Activated CD4-positive, alpha-beta T cell treated with anti-CD3 and anti-CD28 coated beads for 24 hours (primary cell): ENCODE measurements at places on chromosomes 5 and 9.

DNA sequence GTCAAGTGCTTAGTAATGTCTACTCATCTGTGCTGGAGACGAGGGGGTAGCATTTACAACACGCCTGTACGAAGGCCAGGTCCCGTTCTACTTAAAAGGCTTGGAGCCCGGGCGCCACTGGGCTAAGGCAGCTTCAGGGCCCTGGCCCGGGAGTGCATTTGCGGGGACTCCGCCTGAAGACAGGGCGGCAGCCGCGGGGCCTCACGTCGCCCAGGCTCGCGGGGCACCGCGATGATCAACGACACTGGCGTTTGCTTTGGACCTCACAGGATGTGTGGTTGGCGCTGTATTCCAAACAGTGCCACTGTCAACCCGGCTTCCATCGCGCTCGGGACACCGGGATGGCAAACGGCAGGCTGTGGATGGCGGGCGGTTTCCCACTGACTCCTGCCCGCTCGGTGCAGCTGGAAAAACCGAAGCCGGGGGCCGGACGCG is 1.1 kb upstream of the TENT4A start:
- no peak for DNase-seq

DNA sequence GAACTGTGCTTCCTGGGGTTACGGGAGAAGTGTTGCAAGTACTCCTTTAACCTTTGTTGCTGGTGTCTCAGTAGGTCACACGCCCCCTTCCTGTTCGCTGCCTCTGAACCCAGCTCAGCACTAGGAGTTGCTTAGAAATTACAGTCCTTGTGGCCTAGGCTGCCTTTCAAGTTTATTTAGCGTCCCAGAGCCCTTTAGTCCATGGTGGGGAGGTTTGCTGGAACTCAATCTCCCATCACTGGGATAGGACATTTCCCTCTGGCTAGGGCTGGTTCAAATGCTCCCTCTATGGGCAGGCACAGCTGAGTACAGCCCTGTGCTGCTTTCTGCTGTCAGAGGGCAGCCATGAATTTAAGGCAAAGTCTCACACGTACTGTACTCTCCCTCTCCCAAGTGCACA is 4.7 kb downstream of the IFNA8 start:
- DNase-seq: no peak

- DNase-seq: no peak
Observed at GRCh38 chr9:131468031-131468430, 34.7 kb upstream of the POMT1 start.

DNA sequence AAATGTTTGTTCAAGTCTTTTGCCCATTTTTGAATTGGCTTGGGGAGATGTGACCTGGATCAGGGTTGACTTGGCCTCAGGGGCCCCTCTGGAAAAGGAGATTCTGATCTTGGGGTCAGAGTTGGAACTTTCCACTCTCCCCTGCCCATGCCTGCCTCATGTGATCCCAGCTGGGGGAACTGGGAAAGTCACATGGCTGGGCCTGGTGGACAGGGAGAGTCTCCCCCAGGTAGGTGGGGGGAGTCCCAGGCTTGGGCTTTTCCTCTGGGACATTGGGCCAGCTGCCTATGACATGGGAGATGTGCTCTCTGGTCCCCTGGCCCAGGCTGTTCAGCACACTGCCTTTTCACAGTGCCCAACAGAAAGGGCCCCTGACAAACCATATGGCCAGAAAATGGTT is 60.7 kb downstream of the NDST1 start:
- no peak for DNase-seq

- DNase-seq: no peak
Observed at GRCh38 chr9:75664597-75664996, 225.9 kb upstream of the PCSK5 start.

DNA sequence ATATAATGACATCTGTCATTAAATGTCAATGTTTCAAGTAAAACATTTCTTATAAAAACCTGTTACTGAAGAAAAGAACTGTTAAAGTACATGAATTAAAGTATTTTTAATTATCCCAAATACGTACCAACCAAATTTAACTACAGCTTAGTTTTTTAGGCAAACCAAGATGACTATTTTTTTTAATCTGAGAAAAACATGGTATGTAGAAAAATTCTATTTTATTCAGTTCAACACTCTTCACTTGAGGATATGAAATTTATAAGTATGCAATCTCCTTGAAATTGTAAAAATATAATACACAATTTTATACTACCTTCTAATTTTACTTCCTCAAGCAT is 75.3 kb upstream of the IFNE start:
- DNase-seq: no peak

DNA sequence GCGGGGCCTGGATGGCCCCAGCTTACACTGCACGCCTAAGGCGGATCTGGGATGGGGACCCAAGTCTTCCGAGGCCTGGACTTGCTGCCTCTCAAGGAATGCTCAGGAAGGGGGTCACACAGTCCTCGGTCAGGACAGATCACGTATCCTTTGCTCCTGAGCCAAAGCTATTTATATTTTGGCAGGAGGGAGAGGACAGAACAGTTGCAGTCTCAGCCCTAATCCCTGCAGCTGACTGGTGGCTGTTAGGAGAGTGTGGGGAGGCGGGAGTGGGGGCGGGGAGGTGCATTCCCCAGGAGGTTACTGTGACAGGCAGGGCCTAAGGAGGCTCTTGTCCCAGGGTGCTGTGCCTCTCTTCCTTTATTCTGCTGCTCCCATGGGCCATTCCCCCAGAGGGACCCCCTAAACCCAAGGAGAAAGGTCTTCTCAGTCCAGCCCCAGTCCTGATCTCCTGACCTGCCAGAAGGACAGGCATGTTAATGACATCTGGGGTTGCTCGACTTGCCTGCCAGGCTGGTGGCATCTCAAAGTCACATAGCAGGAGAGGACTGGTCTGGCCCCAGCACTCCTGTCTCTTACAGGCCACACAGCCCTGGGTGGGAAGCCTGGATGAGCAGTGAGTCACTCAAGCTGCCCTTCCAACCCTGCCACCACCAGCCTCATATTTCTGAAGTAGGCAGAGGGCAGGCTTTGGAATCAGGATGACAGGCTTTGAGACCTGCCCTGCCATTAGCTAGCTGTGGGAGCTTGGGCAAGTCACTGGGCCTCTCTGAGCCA is 51.9 kb downstream of the COL27A1 start:
- DNase-seq: no peak

DNA sequence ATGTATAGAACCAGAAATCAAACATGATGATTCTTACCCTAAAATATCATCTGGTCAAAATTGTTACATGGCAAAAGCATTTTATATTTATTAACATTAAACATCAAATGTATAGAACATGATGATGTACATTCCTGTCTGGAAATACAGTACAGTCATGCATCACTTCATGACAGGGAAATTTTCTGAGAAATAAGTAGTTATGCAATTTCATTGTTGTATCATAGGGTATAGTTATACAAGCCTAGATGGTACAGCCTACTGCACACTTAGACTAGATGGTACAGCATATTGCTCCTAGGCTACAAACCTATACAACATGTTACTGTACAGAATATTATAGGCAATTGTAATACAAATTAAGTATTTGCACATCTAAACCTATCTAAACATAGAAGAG is 64.6 kb upstream of the VCAN start:
- DNase-seq: no peak

GRCh38 chr5:98482321-98483300 is 290.9 kb upstream of the RGMB start:
- no peak for DNase-seq

GRCh38 chr9:92384375-92384774 is 20.0 kb downstream of the OGN start:
- DNase-seq: no peak

- DNase-seq: peak; percentile 90
Observed at GRCh38 chr5:150436141-150436680, 13.3 kb downstream of the RPS14 start.

DNA sequence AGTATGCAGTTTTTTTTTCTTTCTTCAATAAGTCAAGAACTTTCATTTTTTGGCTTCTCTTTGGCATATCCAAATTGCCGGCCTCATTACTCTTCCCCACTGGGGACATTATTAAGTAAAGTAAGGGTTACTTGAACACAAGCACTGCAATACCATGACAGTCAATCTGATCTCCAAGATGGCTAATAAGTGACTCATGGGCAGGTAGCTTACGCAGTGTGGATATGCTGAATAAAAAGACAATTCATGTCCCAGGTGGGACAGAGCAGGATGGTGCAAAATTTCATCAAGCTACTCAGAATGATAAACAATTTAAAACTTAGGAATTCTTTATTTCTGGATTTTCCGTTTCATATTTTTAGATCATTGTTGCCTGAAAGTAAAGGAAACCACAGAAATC is 671.8 kb downstream of the ACTL7B start:
- DNase-seq: no peak

- DNase-seq: no peak
Observed at GRCh38 chr5:96896276-96896675, 20.0 kb downstream of the ERAP2 start.

DNA sequence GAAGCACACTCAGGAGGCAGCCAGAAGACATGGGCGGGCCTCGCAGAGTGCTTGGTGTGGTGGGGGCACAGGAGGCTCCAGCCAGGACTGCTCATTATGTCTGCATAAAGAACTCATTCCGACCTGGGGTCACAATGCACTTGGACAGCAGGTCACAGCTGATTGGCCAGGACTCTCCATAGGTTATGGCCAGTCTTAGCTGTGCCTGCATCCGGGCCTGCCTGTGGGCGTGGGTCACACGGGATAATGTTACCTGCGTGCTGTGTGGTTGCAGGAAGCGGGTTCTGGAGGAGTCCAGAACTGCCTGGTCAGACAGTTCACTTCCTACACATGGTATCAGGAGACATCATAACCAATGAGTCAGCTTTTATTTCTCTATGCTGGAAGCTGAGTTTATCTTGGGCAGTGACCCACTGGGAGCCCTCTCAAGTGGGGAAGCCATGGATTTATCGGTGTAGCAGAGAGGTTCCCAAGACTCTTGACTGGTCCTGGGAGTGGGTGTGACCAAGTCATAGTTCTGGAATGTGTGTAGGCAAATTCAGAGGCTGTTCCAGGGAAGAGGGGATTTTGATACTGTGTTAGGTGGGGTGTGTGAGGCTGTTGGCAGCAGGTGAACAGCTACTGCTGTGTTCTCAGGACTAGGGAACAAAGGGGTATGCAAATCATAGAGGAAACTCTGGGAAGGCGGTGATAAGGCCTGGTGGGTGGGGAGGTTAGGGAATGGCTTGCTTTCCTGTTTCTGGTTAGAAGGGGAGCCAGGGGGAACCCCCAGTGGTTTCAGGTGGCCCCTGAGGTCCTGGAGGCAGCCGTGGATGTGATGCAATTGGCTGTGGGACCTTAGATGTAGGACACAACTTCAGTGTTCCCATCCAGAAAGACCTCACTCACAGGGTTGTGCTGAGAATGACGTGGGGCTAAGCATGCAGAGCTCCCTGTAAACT is 51.3 kb downstream of the ARHGEF37 start:
- DNase-seq: no peak

DNA sequence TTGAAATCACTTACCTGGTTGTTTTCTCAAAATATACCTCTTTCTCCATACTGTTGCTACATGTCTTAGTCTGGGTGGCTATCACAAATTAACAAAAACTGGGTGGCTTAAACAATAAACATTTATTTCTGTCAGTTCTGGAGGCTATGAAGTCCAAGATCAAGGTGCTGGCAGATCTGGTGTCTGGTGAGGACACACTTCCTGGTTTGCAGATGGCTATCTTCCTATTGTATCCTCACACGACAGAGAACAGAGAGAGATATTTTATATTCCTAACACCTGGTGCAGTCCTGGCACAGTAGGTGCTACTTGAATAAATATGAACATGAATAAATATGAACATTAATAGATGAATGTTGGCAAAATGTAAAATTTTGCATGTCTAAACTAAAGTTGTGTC is 164.3 kb upstream of the ACOT12 start:
- no peak for DNase-seq

DNA sequence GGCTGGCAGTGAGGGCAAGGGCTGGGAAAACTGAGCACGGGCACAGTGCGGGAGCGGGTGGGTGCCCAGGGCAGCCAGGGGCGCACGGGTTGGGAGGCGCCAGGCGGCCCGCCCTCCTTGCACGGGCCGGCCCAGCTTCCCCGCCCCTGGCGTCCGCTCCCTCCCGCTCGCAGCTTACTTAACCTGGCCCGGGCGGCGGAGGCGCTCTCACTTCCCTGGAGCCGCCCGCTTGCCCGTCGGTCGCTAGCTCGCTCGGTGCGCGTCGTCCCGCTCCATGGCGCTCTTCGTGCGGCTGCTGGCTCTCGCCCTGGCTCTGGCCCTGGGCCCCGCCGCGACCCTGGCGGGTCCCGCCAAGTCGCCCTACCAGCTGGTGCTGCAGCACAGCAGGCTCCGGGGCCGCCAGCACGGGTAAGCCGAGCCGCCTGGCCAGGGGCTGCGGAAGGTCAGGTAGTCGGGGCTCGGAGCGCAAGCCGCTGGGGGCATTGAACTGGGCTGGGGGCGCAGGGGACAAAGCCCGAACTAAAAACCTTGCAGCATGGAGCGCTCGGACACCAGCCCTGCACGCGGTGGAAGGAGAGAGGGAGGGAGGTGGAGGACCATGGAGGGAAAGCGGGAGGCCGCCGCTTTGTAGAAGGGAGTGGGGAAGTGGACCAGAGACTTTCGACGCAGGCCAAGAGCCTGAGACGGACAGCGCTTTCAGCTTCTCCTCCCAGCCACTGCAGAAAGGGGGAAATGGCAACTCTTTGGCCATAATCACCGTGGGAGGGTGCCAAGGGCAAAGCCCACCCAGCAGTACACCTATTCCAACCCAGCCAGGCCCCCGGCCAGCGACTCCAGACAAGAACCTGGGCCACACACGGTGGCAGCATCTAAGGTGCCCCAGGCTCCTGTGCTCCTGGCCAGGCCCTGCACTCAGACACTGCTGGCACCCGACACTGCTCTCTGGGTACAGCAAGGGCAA is at the start of gene TGFBI:
TSS of gene TGFBI (plus strand) at position 207 of the 961 bp plus-strand sequence. CDS start at position 275, 68 bp downstream.
- no peak for DNase-seq

DNA sequence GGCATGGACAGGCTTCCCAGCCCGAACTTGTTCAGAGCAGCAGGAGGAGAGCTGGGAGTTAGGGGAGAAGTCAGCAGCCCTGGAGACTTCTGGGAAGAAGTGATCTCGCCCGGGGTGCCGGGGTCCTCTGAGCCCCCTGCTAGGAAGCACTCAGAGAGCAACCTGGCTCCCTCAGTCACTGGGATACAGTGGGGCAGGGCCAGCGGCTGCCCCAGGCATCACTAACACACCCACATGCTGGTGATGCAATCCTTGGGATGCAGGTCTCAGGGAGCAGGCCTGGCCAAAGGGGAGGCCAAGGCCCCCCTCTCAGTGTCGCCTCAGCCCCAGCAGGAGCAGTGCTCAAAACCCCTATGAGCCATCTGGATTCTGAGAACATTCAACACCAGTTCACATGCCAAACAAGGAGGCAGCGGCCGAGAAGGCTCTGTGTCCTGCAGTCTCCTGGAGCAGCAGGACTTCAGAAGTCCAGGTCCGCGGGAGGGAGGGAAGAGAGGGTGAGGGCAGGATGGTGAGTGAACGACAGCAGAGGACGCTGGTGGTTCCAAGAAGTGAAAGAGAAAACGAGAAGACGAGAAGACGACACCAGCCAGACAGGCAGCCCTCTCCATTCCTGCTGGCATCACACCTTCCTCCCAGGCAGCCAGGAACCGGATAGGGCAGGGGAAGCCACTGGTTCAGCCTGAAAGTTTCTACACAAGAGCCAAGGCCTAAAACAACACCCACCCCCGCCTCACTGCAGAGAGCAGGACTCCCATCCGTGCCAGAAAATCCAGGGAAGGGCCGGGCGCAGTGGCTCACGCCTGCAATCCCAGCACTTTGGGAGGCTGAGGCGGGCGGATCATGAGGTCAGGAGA is 2.3 kb downstream of the PNPLA7 start:
- DNase-seq: no peak

- DNase-seq: no peak
Observed at GRCh38 chr5:152532714-152533113, 127.6 kb upstream of the NMUR2 start.
